Stimulated activated CD8-positive, alpha-beta memory T cell treated with anti-CD3 and anti-CD28 coated beads, Interleukin-7, amount 100 ng/mL, for 48 hours (primary cell): ENCODE measurements at places on chromosomes 2 and 18.

- no peak for DNase-seq
Measured at GRCh38 chr18:22559414-22560274, 141.9 kb upstream of the CTAGE1 start.

DNA sequence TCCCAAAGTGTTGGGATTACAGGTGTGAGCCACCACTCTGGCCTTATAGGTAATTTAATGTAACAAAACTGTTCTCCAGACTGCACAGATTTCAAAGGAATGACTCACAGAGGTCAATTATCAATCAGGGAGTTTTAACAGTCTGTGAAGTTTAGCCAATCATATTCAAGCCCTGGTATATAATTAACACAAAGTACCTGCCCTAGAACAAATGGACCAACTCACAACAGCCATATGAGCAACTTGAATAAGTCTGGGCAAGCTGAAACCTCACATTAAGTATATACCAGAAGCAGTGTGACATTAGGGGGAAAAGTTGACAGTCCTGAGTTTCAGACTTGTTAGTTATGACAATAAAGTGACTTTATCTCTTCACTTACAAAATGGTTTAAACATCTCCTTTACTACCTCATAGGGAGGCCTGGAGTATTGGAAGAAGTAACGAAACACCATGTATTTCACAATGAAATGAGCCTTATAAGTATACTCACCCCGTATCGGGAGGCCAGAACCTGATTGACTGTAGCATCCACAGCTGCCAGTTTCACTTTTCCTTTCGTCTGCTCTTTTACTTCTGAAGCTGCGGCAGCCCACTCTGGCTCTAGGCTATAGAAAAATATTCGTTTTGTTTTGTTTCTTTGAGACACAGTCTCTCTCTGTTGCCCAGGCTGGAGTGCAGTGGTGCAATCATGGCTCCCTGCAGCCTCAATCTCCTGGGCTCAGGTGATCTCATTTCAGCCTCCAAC lies 22.2 kb downstream of the PDIA6 start:
- no peak for DNase-seq

GRCh38 chr2:226847090-226847489 lies 11.2 kb downstream of the RHBDD1 start:
- no peak for DNase-seq

DNA sequence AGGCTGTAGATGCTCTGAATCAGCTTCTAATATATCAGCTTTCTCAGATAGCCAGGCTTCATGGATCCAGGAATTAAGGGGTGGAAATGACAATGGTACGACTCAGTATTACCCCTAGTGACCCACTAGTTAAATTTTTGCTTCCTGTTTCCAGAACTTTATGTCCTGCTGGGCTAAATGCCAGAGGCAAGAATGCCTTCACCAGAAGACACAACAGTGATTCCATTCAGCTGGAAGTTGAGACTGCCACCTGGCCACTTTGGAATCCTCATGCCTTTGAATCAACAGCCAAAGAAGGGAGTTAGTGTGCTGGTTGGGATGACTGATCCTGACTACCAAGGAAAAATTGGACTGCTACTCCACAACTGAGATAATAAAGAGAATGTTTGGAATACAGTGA lies 239.1 kb downstream of the ASXL3 start:
- DNase-seq: no peak

GRCh38 chr2:236394571-236394970 lies 130.4 kb upstream of the ASB18 start:
- no peak for DNase-seq

DNA sequence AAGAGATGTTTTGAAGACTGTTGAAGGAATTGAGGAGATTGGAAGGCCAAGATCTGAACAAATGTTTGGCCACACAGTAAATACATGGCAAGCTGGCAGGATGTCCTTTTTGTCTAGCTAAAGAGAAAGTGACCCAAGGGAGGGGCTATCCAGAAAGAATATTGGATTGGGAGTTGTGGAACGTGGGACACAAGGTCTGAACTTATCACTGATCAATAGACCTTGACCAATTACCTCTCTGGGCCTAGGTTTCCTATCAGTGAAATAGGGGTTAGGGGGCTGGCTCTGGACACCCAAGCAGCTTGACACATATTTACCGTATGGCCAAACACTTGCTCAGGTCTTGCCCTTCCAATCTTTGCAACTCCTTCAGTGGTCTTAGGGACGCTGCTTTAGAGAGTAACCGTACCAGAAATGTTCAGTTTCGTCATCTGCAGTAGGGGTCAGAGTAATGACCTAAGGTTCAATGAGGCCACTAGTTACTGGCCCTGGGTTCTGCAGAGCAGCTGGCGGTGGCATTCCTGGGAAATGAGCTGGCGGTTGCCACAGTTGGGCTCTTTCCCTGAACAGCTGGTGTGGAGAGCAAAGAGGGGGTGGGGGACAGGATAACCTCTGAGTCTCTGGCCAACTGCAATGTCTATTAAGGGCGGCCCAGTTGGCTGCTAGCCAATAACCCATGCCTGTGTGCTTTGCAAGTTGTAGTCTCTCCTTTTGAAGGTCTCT lies 70.1 kb upstream of the STPG4 start:
- no peak for DNase-seq

DNA sequence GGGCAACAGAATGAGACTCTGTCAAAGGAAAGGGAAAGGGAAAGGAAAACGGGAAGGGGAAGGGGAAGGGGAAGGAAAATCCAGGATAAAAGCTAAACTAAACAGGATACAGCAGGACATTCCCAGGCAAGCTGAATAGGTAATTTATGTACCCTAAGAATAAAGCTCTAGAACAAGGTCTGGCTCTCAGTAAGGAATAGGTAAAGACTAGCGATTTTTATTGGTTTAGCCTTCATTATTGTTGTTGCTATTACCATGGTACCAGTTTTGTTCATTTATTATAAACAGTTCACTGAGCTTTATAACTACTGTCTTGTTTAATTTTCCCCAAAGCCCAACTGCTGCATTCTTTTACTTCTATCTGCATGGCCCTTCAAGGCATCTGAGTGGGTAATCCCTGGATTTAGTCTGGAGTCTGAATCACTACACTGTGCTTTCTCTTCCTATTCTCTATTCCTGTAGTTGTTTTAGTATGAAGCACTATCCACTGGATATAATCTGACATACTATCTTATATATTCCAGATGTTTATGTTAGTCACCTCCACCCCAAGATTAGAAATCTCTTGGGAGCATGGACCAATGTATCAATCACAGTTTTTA lies 127.1 kb upstream of the TANK start:
- no peak for DNase-seq

DNA sequence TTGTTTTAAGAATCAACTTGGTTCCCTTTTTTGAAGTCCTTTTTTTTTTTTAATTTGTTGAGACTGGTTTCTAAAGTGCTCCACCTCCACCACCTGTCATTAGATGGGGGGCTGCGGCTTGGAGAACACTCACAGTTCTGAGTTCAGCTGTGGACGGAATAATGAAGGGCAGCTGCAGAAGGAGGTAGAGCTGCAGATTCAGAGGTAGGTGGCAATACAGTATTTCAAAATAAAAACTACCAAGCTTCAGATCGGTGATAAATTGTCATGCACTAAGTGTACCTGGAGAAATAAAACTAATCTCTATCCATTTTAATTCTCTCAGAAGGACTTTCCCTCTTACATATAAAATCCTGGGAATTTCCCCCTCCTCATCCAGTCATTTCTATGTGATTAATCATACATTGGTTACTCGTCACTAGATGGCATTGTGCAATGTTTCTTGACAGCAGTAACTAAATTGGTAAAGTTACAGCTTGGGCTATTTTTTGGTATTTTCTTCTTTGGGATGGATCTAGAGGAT lies 81.1 kb upstream of the SLC39A10 start:
- no peak for DNase-seq

DNA sequence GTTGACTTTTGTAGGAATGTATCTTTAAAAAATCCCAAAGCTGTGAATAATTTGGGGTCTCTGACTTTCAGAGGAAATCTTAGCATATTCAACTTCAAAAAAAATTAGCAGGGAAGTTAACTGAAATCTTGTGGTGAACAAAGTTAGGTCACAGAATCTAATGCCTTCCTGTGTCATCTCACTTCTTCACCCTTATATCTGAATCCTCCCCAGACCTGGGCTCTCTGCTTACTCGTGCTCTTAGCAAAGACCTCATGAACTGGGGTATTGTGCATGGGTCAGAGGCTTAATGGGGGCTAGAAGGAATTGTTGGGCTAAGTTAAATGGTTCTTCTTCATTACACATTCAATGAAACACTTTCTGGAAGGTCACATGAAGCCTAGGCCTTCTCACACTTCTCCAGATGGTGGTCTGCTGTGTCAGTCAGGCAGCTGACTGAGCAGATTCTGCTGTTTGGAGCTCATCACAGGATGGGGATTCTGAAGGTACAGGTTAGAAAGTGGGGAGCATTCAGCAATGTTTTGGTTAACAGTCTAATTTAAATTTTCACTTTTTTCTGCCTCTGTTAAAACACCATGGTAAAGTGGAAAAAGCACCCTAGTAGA lies 131.3 kb downstream of the SUCLG1 start:
- DNase-seq: no peak

DNA sequence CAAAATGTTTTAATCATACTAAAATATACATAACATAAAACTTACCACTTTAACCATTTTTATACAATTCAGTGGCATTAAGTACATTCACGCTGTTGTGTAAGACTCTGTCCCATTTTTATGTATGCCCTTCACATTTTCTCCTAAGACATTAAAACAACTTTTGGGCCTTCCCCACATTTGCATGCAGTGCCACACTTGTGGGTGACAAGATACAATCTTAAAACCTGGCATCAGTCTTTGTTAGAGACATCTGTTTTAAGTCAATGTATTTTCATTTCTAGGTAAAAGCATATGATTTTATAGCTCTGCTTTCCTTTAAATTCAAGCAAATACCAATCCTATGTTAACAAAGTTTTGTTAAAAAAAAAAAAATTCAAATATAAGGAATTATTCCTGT lies 17.3 kb downstream of the SPRED2 start:
- no peak for DNase-seq

- DNase-seq: no peak
Measured at GRCh38 chr2:198309673-198310280, 505.4 kb downstream of the PLCL1 start.

DNA sequence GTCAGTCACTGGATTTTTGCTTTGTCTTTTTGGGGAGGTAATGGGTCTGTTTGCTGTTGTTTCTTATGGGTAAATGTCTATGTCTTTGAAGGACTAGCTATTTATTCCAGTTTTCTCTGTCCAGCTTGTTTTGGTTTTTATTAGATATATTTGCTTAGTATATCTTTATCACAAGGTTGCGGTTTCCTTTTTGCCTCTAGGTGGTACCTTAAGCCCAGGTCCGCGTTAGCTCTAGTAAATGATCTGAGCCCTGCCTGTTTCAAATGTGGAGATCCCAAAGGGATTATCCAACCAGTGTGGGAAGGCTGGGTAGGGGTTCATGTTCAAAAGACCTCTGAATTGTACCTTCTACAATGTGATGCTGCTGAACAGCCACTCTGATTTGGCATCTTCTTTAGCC lies 114.5 kb downstream of the MYO3B start:
- no peak for DNase-seq

- no peak for DNase-seq
Measured at GRCh38 chr18:35131387-35132020, 90.3 kb downstream of the MAPRE2 start.

DNA sequence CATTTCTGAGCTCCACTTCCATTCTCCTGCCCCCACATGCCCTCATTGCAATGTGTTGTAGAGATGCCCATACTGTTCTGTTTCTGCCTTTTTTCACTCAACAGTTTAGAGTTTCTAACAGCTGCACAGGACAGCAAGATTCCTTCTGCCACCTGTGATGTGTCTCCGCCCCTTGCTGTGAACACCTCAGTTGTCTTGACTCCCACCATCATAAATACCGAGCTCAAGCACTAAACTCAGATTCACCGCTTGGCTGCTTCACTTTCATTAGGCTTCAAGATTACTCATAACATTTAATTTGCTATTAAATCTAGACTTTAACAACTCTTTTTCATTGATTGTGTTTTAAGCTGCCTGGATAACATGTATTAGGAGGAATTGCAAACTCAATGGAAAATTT lies 141.0 kb downstream of the MAP2 start:
- no peak for DNase-seq

DNA sequence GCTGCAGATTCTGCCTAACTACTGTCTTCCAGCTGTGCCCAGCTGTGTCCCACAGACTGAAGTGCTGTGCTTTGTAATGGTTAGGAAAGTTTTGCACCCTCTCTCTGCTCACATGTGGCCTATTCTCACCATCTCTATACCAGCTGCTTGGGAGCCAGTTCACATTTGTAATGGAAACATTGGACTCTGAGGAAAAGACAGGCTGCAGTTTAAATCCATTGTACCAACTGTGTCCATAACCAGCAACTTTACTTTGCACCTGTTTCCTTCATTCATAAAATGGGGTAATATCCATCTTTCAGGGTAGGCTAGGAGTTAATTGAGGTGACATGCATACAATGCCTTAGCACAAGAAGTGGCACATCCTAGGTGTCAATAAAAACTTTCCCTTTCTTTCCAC lies 344.0 kb downstream of the TNS1 start:
- DNase-seq: no peak

DNA sequence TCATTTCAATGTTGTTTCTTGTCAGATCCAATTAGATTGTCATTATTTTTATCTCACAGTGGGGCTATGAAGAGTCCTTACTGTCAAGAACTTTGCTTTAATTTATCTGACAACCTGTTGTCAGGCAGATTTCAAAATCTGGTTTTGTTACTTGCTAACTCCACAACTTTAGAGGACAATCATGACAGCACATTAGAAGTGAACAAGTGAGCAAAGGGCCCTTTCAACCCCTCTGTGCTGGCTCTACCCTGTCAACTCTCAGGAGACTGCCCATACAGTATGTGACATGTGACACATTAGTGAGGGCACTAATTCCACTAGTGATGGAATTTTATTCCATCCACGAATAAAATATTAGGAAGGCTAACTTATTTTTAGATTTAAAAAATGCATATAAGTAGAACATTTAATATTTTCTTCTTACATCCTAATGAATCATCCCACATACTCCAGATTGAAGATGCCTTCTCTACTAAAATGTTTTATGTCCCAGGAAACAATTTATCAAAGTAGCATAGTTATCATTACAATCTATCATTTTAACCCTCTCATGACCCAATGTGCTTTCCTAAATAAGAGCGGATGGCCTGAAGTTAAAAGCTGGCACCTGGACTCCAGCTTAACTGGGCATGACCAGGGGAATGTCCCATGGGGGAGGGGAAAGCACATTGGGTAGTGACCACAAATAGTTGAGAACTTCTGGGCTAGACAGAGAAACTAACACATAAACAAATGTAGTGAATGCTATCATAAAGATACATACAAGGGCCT lies 97.6 kb upstream of the PPP1CB start:
- no peak for DNase-seq

DNA sequence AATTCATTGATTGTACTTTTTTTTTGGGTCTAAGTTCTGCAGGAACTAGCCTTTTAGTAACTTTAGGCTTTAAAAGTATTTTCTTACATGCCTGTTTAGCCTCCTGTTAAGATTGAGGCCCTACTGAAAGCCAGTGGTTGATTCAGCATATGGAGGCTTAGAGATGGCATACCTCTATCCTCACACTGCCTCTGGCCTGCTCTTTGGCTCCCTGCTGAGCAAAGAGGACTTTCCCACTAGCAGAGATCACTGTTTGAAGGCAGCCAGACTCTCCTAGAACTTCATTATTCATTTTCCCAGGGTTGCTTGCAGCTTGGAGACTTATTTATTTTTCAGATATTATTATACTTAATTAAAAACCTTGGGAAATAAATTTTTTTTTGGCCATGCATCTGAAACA lies 405.6 kb upstream of the MEX3C start:
- DNase-seq: no peak
